ENCODE measurements at places on chromosomes 7 and 10.

DNA sequence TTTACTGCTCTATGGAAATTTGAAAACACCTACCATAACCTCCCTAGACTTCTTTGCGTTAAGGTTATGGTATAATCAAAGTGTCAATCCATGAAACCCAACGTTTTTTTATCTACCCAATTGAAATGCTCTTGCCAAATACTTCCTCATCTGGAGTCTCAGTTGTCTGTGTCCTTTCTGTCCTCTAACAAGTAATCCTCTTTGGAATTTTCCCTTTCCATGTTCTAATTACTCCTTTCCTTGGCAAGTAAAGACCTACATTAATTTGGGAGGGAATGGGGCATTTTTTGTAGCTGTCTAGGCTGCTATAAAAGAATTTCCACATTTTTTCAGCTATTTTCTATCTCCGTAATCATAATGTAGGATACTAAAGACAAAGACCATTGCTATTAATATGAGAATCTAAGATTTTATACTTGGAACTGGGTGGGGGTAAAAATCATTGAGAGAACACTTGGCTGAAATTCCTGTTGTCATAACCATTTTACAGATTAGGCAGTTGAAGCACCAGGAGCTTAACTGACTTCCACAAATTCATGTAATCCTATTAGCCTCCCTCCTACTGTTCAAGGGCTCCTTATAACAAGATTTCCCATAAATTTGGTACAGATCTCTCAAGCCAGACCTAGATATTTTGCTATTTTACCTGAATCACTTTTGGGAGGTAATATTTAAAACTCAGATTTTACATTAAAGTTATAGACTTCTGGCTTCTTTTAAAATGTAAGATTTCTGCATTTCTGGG, 1307.6 kb downstream of the XPNPEP1 start:
- DNase-seq: no peak

DNA sequence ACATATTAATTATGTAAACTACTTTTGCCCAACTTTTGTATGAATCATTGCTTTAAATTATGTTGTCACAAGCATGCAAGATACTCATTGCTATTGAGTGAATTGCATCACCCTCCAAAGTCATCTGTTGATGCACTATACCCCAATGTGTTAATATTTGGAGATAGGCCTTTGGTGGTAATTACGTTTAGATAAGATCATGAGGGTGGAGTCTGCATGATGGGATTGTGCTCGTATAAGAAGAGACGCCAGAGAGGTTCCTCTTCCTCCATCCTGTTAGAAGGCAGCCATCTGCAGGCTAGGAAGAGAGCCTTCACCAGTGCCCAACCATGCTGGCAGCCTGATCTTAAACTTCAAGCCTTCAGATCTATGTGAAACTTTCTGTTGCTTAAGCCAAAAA, 95.3 kb upstream of the MAGI2 start:
- no peak for DNase-seq

DNA sequence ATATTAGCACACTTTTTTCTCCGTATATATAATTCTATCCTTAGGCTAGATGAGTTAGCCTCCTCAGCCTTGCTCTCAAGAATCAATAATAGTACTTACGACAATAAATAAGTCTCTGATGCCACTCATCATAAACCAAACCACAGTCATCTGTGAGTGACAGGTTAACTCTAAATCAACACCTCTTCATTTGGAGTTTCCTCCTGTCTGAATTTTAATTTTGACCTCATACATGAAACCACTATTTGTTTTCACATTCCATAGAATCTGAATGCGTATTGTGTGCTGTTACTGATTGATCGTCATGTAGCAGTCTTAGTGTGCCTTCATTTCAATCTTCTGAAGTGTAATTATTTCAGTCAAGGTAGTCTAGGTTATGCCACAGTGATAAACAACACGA, 85.8 kb downstream of the HGF start:
- no peak for DNase-seq

GRCh38 chr10:88243836-88244730, 339.0 kb downstream of the RNLS start:
- DNase-seq: no peak

GRCh38 chr10:51659344-51659743, 40.1 kb downstream of the CSTF2T start:
- DNase-seq: no peak

DNA sequence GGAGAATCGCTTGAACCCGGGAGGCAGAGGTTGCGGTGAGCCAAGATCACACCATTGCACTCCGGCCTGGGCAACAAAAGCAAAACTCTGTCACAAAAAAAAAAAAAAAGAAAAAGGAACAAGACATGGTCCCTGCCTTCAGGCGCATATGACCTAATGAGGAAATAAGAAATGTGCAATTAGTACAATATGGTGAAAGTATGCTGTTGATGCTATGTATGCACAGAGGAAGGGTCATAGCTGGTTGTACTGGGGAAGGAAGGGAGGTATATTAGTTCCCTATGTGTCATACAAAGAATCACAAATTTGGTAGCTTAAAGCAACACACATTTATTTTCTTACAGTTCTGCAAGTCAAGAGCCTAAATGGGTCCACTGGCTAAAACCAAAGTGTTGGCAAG, 97.8 kb upstream of the MPP7 start:
- DNase-seq: no peak

- DNase-seq: no peak
Observed at GRCh38 chr10:98100476-98100875, 34.0 kb upstream of the R3HCC1L start.

- no peak for DNase-seq
Observed at GRCh38 chr7:16921151-16921550, 39.4 kb upstream of the AGR3 start.

DNA sequence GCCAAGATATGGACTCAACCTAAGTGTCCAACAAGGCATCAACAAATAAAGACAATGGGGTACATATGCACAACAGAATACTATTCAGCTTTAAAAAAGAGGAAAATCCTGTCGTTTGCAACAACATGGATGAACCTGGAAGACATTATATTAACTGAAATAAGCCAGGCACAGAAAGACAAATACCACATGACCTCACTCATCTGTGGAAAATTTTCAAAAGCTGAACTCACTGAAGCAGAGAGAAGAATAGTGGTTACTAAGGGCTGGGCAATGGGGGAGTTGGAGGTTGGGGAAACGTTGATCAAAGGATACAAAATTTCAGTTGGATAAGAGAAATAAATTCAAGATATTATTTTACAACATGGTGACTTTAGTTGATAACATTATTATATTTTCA, 221.4 kb upstream of the PITRM1 start:
- no peak for DNase-seq

DNA sequence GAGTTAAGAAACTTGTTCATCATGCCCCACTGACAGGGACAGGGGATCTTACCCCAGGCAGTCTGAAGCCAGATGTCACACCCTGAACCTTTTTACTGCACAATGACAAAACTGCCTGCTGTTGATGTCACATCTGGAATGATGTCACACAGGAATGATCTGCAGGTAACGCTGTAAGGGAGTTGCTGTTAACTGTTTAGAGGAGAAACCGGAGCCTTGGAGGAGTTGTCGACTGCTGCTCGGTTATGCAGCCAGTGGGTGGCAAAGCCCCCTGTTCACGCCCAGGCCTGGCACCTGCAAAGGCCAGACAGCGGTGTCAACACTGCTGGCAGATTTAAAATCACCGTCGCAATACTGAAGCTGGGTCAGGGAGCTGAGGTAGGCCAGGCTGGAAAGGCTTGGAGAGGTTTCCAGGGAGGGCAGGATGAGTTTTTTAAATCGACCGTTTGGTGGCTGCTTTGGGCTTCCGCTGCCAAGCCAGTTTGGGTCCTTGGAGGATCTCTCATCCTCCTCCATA, 10.0 kb upstream of the SLIT1 start:
- DNase-seq: no peak

DNA sequence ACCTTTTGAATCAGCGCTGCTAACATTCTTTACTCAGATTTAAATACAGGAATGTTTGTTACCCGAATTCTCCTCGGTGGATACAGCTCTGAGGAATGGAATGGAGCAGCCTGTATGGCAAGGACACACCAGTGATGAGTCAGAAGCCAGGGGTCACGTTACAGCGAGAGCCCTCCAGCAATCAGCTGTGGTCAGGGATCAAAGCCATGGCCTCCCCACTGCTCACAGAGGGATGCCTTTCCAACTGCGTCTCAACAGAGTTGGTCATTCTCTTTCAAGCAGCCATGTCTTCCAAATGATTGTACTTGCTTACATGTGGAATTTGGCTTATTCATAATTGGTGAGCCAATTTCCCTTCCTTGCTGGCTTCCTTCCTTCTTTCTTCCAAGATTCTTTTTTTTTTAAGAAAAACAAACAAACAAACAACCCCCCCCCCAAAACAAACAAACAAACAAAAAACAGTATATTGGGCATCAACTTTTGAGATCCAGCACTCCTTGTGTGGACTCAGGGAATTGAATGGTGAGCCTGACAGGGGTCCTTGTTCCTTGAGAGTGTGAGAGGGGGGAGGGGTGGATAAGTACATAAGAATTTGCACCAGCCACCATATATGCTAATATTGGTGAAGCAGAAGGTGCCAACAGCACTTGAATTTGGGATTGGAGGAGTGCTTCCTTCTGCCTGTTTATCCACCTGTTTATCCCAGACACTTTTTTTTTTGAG, 100.2 kb downstream of the ATXN7L1 start:
- DNase-seq: no peak

GRCh38 chr7:128017862-128018845, 13.1 kb downstream of the LRRC4 start:
- no peak for DNase-seq

All from activated CD4-positive, alpha-beta T cell treated with anti-CD3 and anti-CD28 coated beads for 24 hours (primary cell).